Activated CD4-positive, CD25-positive, alpha-beta regulatory T cell treated with anti-CD3 and anti-CD28 coated beads, Interleukin-2, amount 50 U/mL, for 72 hours (primary cell): ENCODE measurements at places on chromosomes 12 and 14.

DNA sequence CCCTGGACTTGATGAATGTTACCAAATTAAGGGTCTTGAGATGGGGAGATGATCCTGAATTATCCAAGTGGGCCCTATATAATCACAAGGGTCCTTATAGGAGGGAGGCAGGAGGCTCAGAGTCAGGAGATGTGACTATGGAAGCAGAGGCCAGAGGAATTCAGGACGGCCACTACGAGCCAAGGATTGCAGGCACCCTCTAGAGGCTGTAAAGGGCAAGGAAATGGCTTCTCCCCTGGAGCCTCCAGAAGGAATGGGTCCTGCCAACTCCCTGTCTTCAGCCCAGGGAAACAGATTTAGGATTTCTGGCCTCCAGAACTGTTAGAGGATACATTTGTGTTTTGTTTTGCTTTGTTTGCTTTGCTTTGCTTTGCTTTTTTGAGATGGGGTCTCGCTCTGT lies 8.8 kb downstream of the BDKRB1 start:
- DNase-seq = no peak

DNA sequence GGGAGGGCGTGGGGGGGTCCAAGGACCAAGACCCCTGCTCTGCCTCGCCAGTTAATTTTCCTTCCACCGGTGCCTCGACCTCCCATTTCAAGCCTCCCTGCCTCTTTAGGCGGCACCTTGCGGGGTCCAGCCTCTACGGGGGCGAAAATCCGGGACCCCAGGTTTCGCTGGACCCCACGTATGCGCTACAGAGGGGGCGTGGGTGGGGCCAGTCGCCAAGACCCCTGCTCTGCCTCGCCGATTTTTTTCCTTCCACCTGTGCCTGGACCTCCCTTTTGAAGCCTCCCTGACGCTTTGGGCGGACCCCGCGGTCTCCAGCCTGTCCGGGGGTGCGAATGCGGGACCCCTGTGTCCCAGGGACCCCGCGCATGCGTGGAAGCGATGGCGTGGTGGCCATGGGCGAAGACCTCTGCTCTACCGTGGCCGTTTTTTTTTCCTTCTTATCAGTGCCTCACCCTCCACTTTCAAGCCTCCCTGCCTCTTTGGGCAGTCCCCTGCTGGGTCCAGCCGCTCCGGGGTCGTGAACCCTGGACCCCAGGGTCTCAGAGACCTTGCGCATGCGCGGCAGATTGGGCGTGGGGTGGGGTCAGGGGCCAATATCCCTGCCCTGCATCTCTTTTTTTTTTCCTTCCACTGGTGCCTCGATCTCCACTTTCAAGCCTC lies 324.2 kb downstream of the ALG10 start:
- no peak for DNase-seq

DNA sequence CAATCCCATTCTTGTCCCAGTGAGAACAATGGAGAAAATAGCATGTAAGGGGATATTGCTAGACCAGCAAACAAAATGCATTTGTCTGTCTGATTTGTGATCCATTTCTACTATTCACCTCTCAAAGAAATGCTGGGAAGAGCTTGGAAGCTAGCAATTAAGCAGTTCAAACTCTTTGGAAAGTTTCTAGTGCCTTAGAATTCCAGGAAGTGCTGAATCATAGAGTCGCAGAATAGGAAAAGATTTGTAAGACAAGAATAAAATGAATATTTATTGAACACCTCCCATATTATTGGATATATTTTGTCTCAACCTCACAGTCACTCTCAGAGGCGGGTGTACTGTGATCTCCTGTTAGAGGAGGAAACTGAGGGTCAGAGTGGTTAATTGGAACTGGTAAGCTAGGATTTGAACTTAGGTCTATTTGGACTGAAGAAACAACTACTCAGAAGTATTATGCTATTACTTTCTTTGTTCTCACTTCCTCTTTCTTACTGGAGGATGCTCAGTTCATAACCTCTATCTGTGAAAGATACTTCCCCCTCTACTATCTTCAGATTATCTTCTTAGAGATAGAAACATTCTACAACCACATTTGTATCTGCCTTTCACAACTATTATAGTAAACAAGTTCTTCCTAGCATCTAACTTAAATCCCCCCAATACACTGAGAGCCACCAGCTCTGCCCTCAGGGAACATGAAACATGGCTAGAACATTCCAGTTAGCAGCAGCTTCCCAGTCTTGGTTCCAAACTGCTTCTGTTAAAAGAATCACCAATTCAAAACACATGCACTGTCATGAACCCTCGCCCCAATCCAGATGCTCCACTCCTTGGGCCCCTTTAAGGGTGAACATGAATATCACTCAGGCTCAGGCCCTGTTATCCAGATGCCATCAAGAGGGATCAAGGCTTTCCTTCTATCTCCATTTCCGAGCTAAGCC lies 64.2 kb downstream of the DRAM1 start:
- DNase-seq = no peak

- DNase-seq = no peak
These were observed 222.0 kb upstream of the LHX5 start for GRCh38 chr12:113693693-113694092.

DNA sequence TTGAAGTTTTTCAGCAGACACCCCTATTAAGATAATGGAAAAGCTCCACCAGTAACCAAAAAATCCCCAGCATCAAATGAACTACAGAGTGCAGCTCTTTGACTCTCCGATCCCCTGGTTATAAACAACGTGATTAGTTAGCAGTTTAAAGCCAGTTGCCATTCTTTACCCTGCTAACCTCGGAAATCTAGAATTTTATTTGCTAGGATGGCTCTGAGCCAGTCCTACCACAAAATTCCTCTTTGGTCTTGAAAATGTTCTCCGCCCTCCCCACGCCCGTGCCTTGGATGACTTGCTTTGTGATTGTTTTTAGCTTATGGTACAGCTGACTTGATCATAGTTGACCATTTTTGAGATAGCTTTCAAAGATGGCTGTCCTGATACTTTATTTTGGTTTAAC lies 1.2 kb downstream of the KLHDC2 start:
- DNase-seq = no peak

- DNase-seq = no peak
These were observed 463.4 kb upstream of the TMEM132C start for GRCh38 chr12:127803545-127803944.

DNA sequence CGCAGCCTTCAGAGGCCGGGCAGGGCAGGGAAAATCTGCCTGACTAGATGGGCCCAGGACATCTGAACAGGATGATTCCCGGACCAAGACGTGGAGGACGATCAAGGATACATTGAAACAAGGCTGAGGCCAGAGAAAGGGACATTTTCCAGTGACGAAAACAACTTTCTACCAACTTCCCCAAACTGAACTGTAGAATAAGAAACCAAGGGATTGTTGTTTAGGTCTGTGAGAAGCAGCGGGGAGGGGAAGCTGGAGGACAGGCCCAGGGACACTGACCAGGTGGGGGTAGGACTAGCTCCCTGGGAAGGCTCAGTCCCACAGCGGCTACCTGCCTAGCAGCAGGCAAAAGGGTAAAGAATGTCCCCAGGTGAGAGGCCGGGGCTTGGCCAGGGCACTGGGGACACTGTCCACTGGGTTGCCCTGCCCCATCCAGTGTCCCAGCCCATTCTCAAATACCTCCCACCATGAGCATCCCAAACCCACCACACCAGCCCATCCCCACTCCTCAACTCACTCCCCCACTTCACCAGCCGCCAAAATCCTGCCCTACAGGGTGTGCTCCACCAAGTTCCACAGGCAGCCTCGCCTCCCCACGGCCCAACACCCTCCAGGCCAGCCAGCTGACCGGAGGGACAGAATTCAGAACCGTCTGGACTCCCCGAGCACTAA lies 995 bp downstream of the TNFRSF1A start:
- no peak for DNase-seq

DNA sequence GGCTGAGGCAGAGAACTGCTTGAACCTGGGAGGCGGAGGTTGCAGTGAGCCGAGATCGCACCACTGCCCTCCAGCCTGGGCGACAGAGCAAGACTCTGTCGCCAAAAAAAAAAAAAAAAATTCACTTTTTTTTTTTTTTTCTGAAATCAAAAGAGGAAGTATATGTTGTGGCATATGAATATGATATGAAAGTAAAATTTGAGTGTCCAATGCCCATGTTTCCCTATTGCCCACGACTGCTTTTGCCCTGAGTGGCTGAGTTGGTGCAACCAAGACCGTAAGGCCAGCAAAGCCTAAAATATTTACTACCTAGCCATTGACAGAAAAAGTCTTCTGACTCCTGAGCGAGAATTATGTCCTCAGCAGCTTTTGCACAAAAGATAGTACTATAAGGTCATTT lies 101.7 kb upstream of the PARP11 start:
- no peak for DNase-seq

GRCh38 chr12:1220127-1221092 lies 229.4 kb downstream of the ERC1 start:
- no peak for DNase-seq

- no peak for DNase-seq
These were observed 884.1 kb upstream of the MGAT4C start for GRCh38 chr12:87140262-87140661.

- no peak for DNase-seq
These were observed 472.0 kb downstream of the TMTC2 start for GRCh38 chr12:83158613-83159207.

DNA sequence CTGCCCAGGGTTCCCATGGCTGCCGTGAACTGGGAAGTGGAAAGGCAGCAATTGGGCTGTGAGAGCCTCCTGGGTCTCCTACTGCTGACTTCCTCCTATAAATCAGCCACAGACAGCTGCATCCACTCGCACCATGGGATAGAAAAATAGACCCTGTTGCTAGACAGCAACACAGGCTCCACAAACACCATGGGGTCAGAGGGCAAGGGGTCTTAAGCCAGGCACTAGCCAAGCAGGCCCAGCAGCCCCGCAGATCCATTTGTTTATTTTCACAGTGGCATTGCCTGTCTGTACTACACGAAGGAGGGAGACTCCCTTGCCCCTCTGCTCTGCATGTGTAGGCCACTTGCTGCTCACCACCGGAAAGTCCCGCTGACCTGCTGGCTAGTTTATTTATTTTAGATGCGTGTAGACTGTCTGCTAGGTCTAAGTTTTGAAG lies 139.8 kb downstream of the DACT1 start:
- no peak for DNase-seq

- DNase-seq = no peak
These were observed 72.4 kb downstream of the ATP2B1 start for GRCh38 chr12:89636052-89636775.

- no peak for DNase-seq
These were observed at the start of gene PTCSC3 for GRCh38 chr14:36176524-36176923. PTCSC3 (minus strand) TSS chr14:36176722.

- DNase-seq = no peak
These were observed 51.0 kb downstream of the SSH1 start for GRCh38 chr12:108806346-108806745.

GRCh38 chr12:107450541-107450940 lies 235.1 kb upstream of the PWP1 start:
- no peak for DNase-seq

- no peak for DNase-seq
These were observed 32.2 kb upstream of the RIN3 start for GRCh38 chr14:92481386-92481785.

DNA sequence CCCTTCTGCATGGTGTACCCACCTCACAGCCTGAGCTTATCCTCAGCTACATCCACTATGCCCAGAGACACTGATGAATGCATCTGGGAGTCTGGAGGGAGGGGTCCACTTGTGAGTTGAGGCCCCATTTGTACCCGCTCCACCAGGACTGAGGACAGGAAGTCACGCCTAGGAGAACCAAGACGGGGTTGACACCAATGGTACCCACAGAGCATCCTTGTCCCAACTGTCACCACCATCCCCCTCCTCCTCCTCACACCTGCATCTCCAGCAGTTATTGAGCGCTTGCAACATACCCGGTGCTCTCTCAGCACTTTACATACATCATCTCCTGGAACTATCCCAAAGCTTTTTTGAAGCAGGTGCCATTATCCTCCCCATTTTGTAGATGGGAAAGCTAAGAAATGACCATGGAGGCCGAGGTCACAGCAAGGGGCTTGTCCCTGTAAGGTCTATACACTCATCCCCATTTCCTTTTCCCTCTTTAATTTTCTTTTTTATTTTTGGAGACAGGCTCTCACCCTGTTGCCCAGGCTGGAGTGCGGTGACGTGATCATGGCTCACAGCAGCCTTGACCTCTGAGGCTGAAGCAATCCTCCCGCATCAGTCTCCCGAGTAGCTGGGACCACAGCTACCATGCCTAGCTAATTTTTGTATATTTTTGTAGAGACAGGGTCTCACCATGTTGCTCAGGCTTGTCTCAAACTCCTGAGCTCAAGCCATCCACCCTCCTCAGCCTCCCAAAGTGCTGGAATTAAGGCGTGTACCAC lies 31.7 kb downstream of the DGLUCY start:
- no peak for DNase-seq

GRCh38 chr12:68403711-68404110 lies 71.5 kb upstream of the MDM1 start:
- DNase-seq = no peak

GRCh38 chr12:39956725-39957124 lies 149.2 kb downstream of the SLC2A13 start:
- no peak for DNase-seq

- no peak for DNase-seq
These were observed 27.5 kb downstream of the GPRC5A start for GRCh38 chr12:12918781-12919389.

DNA sequence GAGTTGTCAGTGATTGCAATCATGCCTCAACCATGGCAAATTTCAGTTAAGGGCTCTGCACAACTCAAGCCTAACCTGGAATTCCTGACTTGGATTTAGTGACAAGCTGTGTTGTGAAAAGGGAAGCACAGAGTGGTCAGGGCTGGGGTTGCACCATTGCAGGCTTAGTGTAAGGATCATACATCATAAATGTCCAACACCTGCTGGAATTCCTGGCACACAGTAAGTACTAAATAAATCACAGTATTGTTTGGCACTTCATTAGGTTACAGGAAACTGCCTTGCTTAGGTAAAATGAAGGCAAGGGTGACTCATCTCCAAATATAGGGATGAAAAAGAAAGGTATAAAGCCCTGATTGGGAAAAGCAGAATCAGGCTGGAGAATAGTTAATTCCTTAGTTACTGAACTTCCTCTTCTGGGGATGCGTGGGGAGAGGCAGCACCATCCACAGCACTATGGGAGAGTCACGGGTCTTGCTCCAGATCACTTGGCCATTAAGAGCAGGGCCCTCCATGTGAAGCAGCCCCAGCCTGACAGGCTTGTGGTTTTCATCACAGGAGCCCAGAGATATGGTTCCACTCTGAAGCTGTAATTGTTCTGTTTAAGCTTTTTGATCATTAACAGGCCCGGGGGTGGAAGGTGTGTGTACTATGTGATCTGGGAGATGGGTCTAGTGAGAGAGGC lies 39.7 kb downstream of the SLC8A3 start:
- no peak for DNase-seq

DNA sequence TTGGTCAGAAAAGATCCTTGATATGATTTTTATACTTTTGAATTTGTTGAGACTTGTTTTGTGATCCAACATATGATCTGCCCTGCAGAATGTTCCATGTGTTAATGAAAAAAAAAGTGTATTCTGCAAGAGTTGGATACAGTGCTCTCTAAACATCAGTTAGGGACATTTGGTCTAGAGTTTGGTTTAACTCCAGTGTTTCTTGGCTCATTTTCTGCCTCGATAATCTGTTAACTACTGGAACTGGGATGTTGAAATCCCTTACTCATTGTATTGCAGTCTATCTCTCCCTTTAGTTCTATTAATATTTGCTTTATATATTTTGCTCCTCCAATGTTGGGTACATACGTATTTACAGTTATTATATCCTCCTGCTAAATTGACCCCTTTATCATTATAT lies 18.3 kb upstream of the TXNRD1 start:
- DNase-seq = no peak

GRCh38 chr14:22249770-22250169 lies 339.3 kb downstream of the DAD1 start:
- DNase-seq = no peak
